Mesothelial cell of epicardium (in vitro differentiated cells): ENCODE measurements at places on chromosomes 3 and 15.

- H3K27ac ChIP-seq = no peak overlapping the region
- H3K4me1 ChIP-seq = peaks cover 34% of the 10 kb centered on the region
- DNase-seq = no peak
- no peak overlapping the region for H3K4me3 ChIP-seq
Measured at GRCh38 chr15:63059573-63060216, 17.1 kb downstream of the TPM1 start.

- peaks cover 24% of the 10 kb centered on the region for H3K4me1 ChIP-seq
- H3K4me3 ChIP-seq = no peak overlapping the region
- H3K36me3 ChIP-seq = peaks cover 5% of the 10 kb centered on the region
- no peak for DNase-seq
- no peak overlapping the region for H3K27ac ChIP-seq
Measured at GRCh38 chr3:119333773-119334509, 39.8 kb downstream of the ARHGAP31 start.

GRCh38 chr15:96703091-96703490, 372.6 kb downstream of the NR2F2 start:
- no peak overlapping the region for H3K27ac ChIP-seq
- no peak overlapping the region for H3K4me3 ChIP-seq
- H3K36me3 ChIP-seq = no peaks in the 10 kb centered on the region
- H3K4me1 ChIP-seq = peaks cover 16% of the 10 kb centered on the region
- no peak for DNase-seq

DNA sequence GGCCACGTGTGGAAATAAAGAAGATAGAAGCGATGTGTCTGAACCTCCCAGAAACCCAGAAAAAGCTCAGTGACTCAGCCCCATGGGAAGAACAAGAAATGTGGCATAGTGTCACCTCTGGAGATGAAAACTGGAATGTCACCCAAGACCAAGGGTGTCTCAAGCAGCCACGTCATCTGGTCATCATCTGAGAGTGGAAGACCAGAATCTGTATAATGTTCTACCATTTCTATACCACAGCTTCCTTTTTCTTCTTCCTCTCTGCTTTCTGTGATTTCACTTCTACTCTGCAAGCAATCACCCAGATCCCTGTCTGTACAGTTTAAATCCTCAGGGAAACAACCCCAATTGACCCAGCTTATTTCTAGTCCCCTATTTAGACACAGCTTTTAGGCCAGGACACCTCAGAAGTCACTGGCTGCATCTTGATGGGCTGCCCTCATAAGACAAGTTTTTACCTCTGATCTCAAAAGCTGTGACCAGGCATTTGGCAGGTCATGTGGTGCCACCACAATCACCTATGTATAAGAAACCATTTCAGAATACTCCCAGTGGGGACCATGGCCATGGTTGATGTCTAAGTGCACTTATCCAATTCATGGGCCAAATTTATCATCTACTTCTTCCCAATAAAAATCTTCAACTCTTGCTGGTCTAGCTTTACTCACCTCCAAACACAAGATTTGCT, 278.5 kb upstream of the UMPS start:
- H3K36me3 ChIP-seq = peaks cover 18% of the 10 kb centered on the region
- H3K27ac ChIP-seq = no peak overlapping the region
- no peak overlapping the region for H3K4me3 ChIP-seq
- no peaks in the 10 kb centered on the region for H3K27me3 ChIP-seq
- H3K4me1 ChIP-seq = no peaks in the 10 kb centered on the region

DNA sequence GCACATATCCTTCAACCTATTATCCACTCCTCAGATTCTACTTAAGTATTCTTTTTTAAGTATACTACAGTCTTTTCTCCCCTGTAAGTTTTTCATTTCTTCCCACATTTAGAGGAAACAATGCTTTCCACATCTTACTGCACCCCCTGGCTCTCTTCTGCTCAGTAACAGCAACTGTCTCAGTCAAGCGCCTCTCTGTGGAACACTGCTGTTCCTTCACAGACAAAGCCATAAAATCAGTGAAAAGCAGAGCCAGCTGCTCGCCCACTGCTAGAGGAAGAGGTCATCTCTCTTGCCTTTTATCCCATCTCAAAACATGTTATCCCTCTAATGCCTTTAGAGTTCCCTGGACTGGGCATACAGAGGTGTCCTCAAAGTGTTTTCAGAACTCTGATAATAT, 24.8 kb downstream of the SERP1 start:
- no peak for DNase-seq
- no peak overlapping the region for H3K27ac ChIP-seq
- H3K4me3 ChIP-seq = no peak overlapping the region
- H3K27me3 ChIP-seq = no peaks in the 10 kb centered on the region
- H3K4me1 ChIP-seq = no peaks in the 10 kb centered on the region

- H3K27me3 ChIP-seq = peaks cover 14% of the 10 kb centered on the region
- no peak overlapping the region for H3K4me3 ChIP-seq
- H3K4me1 ChIP-seq = no peaks in the 10 kb centered on the region
- no peak for DNase-seq
Measured at GRCh38 chr3:143103652-143104051, 15.9 kb upstream of the CHST2 start.

DNA sequence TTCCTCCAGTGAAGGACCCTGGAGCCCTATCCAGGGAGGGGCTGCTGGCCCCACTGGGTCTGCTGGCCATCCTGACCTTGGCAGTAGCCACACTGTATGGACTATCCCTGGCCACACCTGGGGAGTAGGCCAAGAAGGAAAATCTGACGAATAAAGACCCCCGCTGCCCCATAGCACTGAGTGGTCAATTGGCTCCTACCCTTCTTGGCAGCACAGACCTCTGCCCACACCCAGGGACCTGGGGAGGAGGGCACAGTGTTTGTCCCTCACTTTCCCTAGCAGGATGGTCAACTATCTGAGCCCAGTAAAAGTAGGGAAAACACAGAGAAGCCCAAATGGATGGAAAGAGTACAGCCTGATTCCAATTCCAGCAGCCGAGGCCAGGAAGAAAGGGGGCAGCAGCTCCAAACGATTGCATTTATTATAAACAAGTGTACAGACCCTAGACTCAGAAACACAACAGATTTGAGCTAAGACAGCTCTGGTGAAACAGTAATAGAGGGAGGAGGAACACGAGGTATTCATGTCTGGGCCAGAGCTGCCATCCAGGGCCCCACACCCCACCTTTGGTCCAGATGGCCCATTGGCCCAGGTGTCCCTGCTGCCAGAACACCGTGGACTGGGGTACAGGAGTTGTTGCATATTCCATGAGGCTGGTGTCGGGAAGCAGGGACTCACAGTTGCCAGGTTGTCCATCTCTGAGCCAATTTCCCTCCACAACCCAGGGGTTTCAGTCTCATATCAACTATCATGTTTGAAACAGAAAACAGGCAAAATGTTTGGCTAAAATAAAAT, 21.1 kb downstream of the ATRIP start:
- H3K27me3 ChIP-seq = no peaks in the 10 kb centered on the region
- DNase-seq = no peak
- H3K4me3 ChIP-seq = no peak overlapping the region
- peaks cover 20% of the 10 kb centered on the region for H3K4me1 ChIP-seq
- peaks cover 17% of the 10 kb centered on the region for H3K36me3 ChIP-seq

GRCh38 chr3:196707566-196707965, 4.5 kb downstream of the CEP19 start:
- no peak overlapping the region for H3K27ac ChIP-seq
- H3K4me3 ChIP-seq = no peak overlapping the region
- H3K4me1 ChIP-seq = peaks cover 7% of the 10 kb centered on the region
- no peak for DNase-seq
- H3K36me3 ChIP-seq = no peaks in the 10 kb centered on the region

GRCh38 chr3:105999856-106000255, 131.0 kb upstream of the CBLB start:
- H3K4me3 ChIP-seq = no peak overlapping the region
- H3K4me1 ChIP-seq = no peaks in the 10 kb centered on the region
- H3K27ac ChIP-seq = no peak overlapping the region
- no peak for DNase-seq
- H3K36me3 ChIP-seq = peaks cover 20% of the 10 kb centered on the region

- DNase-seq = peak; percentile 88
- no peaks in the 10 kb centered on the region for H3K27me3 ChIP-seq
Measured at GRCh38 chr15:98727115-98728040, 79.0 kb downstream of the IGF1R start.

DNA sequence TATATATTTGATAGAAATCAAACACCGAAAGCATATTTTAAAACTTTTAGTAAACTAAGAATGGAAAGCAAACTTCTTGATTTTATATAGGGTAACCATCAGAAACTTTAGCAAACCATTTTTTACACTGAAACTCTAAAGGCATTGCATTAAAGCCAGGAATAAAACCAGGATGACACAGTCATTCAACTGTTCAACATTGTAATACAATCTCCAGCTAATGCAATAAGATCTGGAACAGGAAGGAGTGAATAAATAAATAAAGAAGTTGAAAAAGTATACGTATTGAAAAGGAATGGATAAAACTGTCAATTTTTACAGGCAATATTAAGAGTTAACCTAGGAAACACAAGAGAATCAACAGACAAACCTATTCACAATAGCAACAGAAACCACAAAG, 181.9 kb upstream of the TTC14 start:
- DNase-seq = no peak
- no peaks in the 10 kb centered on the region for H3K27me3 ChIP-seq
- H3K27ac ChIP-seq = no peak overlapping the region
- no peaks in the 10 kb centered on the region for H3K4me1 ChIP-seq
- no peak overlapping the region for H3K4me3 ChIP-seq

DNA sequence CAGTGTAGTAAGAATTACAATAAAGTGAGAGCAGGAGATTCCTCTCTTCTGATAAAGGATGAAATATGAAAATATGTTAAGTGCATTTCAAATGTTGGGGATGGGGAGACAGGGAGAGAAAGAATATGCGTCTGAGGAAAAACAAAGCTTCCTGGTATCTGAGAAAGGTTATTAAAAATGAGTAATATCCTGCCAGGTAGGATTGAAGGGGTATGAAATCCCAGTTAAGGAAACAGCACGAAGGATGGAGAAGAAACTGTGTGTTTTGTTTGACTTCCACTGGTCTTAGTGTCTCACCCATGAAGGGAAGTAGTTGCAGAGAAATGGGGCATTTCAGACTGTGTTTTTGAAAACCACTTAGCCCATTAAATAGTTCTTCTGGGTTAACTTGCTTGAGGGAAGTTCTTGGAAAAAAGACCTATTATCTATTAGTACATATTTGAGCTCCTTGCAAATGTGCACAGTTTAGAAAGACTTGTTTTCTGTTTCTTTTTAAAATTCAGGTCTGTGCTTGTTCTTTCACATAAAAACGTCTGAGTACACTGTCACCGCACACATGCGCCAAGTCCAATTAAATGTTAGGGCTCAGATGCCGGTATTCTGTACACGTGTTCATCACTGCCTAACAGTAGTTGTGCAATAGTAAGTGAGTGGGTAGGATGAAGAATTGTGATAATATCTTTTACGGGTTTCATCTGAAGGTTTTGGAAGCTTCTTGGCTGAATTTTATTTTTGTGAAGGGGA, 196.1 kb upstream of the P2RY1 start:
- peaks cover 37% of the 10 kb centered on the region for H3K4me1 ChIP-seq
- no peaks in the 10 kb centered on the region for H3K27me3 ChIP-seq
- H3K36me3 ChIP-seq = no peaks in the 10 kb centered on the region
- no peak overlapping the region for H3K4me3 ChIP-seq
- peak overlapping the region; percentile 39 for H3K27ac ChIP-seq
- DNase-seq = no peak

- H3K27me3 ChIP-seq = no peaks in the 10 kb centered on the region
- peak within 1 kb of the TSS; percentile 90 for H3K4me3 ChIP-seq
- H3K4me1 ChIP-seq = peaks cover 54% of the 10 kb centered on the region
- peak; percentile 61 for DNase-seq
- H3K27ac ChIP-seq = peak within 1 kb of the TSS; percentile 95
Measured at GRCh38 chr3:29280404-29281093, at the start of gene RBMS3. Gene RBMS3 (plus strand): TSS chr3:29281071.

DNA sequence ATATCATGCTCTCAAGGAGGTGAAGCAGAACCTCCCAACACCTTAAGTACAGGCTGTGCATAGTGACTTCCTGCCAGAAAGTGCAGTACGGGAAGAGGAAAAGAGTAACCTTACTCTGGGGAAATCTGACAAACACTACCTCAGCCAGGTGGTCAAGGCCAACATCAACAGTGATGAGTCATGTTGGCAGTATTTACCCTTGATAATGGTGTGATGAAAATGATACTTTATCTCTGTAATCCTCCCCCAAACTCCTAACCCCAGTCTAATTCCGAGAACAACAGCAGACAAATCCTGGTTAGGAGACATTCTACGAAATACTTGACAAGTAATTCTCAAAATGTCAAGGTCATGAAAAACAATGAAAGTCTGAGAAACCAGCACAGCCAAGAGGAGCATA, 26.5 kb downstream of the ANKDD1A start:
- no peaks in the 10 kb centered on the region for H3K4me1 ChIP-seq
- H3K36me3 ChIP-seq = no peaks in the 10 kb centered on the region

DNA sequence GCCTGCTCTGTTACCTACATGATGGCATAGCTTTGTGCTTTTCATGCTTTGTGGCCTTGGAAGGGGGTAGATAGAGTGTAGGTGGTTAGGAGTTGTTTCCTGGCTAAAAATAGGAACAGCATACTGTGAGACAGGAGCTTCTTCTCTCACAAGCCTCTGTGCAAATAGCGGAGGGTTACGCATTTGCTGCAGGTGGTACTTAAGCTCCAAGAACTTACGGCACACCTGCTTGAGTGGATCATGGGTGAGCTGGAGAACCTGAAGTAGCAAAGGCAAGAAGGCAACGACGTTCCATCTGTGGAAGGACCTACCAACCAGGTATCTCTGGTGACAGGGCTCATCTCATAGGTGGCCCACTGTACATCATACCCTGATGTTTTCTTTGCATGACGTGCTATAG, 66.0 kb downstream of the ST6GAL1 start:
- no peaks in the 10 kb centered on the region for H3K27me3 ChIP-seq
- peaks cover 2% of the 10 kb centered on the region for H3K4me1 ChIP-seq
- peaks cover 11% of the 10 kb centered on the region for H3K36me3 ChIP-seq
- DNase-seq = no peak
- H3K4me3 ChIP-seq = no peak overlapping the region
- no peak overlapping the region for H3K27ac ChIP-seq

- DNase-seq = no peak
- no peaks in the 10 kb centered on the region for H3K27me3 ChIP-seq
- H3K27ac ChIP-seq = no peak overlapping the region
- peaks cover 38% of the 10 kb centered on the region for H3K4me1 ChIP-seq
- H3K36me3 ChIP-seq = no peaks in the 10 kb centered on the region
- H3K4me3 ChIP-seq = no peak overlapping the region
Measured at GRCh38 chr3:64741341-64741740, 53.5 kb upstream of the ADAMTS9 start.

DNA sequence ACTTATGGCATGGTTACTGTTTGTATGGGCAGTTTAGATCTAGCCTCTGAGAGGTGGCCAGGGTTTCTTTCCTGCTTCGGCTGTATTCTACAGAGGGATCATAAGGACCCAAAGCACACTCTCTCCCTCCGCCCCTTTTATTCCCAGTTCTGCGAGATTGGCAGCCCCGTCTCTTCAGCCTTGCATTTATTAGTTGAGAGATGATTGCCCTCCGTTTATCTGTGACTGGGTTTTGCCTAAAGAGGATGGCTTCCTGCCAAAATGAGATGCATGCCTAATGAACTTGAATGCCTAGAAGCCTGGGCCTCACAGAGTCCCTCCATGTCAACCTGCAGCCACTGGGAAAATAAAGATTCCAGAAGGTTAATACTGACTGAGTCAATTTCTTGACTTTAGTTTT, 97.1 kb upstream of the CHL1 start:
- no peaks in the 10 kb centered on the region for H3K4me1 ChIP-seq
- no peak overlapping the region for H3K4me3 ChIP-seq
- no peak for DNase-seq
- no peak overlapping the region for H3K27ac ChIP-seq

GRCh38 chr3:72120806-72121778, 336.1 kb upstream of the PROK2 start:
- no peaks in the 10 kb centered on the region for H3K27me3 ChIP-seq
- H3K4me1 ChIP-seq = peaks cover 8% of the 10 kb centered on the region
- no peaks in the 10 kb centered on the region for H3K36me3 ChIP-seq
- H3K4me3 ChIP-seq = no peak overlapping the region
- no peak for DNase-seq
